ENCODE measurements at places on chromosomes 6 and 20.
A peak's percentile ranks its signal among the peaks of the same experiment; 100 is the strongest.

DNA sequence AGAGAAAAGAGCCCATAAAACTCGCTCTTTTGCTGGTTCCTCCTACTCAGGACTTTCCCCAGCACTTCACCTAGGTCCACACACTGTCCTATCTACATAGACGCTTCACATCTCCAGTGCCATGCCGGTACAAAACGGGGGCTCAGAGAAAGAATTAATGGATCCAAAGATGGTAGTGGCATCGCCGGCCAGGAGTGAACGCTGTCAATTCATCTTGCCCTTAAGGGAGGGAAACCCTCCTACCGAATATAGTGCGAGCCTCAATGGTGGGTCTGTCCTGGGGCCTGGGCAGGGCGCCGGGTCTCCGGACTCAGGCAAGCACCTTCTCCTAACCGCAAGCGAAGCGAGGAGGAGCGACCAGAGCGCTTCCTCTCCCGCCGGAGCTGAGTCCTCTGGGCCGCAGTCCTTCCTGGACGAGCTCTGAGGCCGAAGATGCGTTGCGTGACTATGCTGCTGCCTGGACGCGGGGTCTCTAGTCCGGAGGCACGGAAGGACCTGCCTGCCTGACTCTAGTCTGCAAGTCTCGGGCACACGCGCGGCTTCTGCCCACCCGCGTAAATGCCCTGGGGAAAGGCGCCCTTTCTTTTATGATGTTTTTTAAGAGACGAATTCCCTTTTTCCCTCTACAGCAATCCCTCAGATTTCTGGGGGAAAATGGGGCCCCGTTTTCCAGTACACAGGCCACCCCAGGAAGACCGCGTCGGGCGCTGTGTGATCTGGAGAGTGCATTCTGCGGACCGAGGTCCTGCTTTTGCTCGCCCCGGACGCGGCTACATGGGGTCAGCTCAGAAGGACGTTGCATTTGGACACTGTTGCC lies 100.1 kb upstream of the PRDM1 start:
- DNase-seq, result no peak

DNA sequence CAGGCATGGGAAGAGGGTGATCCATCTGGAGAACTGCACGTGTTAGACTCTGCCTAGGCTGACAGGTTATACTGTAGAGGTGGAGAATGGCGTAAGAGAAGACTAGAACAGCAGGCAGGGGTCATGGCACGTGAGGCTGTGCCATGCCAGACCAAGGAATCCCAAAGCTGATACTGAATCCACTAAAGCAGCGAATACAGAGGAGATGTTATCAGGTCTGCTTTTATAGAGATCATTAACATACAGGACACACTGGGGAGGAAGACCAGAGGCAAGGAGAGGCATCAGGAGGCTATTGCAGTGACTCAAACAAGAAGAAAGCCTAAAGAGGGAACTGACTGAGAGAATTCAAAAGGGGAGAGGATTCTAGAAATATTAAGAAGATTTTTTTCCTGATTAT lies 12.9 kb downstream of the PHACTR1 start:
- no peak for DNase-seq

DNA sequence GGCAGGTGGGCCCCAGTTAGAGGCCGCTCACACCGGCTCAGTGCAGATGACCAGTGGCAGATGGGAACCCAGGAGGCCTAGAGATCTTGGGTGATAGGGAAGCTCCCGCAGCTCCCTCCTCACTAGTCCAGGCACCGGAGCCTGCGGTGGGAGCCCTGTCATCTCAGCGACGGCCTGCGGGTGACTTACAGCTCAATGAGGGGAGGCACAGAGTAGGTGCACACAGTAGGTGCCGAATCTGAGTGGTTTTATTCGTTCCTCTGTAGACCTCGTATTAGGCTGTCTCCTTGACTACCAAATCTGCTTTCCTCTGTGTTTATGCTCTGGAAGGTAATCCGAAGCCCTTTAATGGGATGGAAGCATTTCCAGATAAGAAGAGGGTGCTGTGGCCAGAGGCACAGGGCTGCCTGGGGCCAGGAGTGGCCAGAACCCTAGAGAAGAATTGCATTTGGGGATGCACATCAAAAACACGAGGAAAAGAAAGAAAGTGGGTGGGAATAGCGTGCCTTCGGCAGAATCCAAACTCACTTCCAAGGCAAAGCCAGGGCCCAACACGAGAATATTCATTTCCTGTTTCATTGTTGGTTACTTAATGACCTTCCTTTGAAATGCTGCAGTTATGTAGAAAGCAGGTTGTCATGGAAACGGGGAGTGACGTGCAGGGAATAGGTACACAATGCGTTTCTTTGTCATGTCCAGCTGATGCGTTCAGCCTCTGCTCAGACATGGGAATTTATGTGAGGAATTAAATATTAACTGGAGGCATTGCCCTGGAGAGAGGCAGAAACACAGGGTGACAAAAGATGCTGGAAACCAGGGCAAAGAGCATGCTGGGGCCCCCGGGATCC lies 24.7 kb downstream of the MYT1 start:
- DNase-seq, result no peak

- no peak for DNase-seq
Measured at GRCh38 chr20:40782043-40782368, 93.0 kb upstream of the MAFB start.

DNA sequence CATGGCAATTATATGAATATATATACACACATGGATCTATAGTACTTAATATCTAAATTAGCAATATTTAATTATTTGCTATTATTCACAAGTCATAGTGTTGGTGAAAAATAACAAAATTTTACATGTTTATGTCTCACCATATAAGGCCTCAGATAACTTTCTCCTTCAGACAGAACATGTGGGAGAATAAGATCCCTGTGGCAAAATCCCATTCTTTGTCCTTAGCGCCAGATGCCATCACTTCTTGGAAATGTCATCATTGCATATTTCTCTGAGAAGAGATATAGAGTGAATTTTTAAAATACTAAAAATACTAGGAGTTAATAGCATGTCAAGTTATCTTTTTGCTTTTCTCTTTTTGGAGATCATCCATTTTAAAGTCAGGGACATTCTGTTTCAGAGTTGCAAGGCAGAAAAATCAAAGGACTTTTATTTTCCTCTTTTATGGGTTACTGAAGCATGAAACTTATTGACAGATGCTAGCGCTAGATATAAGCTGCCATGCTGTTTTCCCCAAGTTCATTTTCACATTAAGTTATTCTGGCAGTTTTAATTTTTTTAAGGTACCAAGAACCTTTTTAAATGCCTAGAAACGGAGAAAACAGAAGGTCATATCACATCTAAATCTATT lies 30.4 kb upstream of the STXBP5 start:
- DNase-seq, result no peak

GRCh38 chr6:26092443-26092842 lies 5.2 kb downstream of the HFE start:
- no peak for DNase-seq

DNA sequence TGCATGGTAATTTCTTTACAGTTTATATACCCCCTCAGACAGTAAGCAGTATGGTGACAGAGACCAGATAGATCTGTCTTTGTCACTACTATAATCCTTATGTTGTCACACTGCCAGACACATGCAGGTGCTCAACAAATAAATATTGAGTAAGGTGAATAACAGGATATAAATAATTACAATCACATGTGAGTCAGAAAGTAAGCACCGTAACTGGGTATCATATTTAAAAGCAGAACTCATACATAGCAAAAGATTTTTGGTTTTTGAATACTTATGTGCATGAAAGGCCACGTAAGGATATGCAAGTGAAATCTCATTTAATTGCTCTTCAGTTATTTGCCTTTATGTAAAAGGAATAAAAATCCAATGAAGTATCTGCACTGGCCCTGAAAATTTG lies 17.4 kb downstream of the CNBD2 start:
- no peak for DNase-seq

GRCh38 chr6:65646544-65646943 lies 60.5 kb downstream of the EYS start:
- no peak for DNase-seq

DNA sequence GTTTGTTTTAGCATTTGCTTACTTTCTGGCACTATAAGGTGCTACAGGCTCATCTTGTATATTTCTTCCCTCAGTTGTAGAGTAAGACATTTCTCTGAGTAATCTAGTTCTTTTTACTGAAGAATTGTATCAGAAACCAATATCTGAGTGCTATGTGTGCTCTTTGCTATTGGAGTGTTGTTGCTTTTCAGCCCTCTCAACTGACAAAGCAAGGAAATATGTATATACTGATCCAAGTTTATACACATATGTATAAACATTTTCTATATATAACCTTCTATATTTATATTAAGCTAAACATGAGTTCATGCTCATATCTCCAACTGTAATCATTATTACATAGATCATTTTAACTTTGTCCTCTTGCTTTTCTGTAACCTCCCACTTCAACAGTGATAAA lies 405.7 kb downstream of the RFPL4B start:
- DNase-seq, result no peak

DNA sequence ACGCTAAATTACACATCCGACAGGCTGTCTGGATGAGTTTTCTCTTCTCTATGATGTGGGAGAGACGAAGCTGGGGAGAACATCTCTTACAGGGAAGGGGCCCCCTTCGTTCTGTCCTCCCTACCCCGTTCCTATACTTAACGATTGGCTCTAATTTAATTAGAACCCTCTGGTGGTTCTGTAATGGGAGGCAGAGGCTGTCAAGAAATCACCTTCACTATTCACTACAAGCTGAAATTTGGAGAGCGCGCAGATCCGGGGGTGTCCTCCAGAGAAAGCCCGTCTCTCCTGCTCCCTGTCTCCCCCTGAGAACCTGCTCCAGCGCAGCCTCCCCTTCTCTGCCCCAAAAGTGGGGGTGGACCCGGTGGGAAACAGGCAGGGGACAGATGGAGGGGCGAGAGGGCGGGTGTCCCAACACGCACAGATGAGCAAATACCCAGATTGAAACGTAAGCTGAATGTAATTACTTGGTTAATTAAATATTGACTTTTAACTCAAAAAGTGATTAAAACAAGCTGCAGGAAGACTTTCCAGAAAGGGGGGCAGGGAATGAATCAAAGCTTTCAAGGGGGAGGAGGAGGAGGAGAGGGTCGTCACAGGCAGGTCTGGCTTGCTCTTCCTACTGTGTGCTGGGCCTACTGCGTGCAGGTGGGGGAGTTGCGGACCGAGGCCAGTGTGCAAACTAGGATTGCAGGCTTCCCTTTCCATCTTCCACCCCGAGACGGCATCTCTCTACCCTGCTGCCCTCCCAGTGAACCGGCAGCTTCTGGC lies 1.3 kb downstream of the SULF2 start:
- no peak for DNase-seq

DNA sequence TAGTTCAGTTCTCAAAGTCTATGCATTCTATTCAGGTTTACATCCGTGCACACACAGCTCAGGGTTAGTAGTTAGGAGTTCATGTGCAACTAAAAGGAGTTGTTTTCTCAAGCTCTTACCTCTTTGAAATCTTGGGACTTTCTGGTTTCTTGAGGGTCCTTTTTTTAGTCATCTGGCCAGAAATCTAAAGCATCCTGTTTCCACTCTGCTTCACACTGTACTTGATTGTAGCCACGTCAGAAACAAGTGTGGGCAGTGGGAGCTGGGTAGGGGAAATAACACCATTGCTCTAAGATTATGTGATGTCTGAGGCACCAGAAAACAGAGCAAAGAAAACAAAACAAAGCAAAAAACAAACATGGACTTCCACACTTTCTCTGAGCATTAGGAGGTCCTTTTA lies 58.3 kb downstream of the HDGFL1 start:
- no peak for DNase-seq

DNA sequence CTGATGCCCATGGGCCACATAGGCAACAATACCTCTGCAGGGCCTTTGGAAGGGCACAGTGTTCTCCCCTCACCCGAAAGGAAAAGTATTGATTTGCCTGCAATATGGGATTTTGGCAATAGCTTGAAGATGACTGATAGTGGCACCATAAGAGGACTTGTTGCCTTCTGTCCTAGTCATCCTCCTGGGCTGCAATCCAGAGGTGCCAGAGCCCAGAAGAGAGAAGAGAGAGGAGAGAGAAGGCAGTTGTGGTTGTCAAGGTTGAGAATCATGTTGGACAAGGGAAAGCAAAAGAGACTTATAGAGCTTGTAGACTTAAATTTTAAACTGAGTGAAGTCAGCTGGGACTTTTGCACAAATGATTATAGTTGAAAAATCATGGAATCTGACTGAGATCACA lies 14.6 kb downstream of the HDGFL1 start:
- DNase-seq, result no peak

DNA sequence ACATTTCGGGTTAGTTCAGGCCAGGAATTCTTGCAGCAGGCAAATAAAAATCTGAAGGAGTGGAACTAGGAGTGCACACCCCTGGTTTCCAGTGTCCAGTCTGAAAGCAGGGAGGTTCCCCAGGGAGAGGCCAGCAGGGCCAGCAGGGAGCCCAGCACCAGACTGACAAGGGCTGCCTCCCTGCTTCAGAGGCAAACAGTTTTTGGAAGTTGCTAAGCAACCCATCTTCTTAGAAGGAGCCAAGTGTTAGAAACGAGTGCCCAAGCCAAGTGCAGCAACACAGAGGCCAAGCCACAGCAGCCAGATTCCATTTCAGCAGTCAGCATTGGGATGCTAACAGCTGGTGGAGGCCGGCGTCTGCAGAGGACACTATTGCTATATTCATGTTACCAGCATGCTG lies 179.1 kb downstream of the SYNDIG1 start:
- peak; percentile 56 for DNase-seq

DNA sequence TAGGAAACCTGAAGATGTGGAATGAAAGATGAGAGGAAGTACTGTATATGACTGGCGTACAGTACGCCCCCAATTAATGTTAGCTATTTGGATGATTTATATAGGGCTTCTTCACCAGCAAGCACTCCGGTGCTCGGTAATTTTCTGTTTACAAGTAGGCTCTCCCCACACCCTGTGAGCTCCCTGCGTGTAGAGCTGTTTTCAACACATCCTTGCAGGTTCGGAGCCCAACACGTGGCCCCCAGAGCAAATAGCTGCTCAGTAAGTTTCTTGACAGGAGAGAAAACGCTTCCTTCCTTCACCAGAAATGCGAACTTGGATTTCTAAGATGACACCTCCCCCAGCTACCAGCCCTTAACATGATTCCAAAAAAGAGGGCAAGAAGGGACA lies 1.2 kb upstream of the RAB22A start:
- peak; percentile 7 for DNase-seq

GRCh38 chr6:7652957-7653356 lies 63.0 kb downstream of the SNRNP48 start:
- DNase-seq, result no peak

GRCh38 chr6:117530467-117531242 lies 48.2 kb downstream of the DCBLD1 start:
- no peak for DNase-seq
